NCI-H460 (cell line): ENCODE measurements at places on chromosomes 1 and 21.
A peak's percentile ranks its signal among the peaks of the same experiment; 100 is the strongest.

DNA sequence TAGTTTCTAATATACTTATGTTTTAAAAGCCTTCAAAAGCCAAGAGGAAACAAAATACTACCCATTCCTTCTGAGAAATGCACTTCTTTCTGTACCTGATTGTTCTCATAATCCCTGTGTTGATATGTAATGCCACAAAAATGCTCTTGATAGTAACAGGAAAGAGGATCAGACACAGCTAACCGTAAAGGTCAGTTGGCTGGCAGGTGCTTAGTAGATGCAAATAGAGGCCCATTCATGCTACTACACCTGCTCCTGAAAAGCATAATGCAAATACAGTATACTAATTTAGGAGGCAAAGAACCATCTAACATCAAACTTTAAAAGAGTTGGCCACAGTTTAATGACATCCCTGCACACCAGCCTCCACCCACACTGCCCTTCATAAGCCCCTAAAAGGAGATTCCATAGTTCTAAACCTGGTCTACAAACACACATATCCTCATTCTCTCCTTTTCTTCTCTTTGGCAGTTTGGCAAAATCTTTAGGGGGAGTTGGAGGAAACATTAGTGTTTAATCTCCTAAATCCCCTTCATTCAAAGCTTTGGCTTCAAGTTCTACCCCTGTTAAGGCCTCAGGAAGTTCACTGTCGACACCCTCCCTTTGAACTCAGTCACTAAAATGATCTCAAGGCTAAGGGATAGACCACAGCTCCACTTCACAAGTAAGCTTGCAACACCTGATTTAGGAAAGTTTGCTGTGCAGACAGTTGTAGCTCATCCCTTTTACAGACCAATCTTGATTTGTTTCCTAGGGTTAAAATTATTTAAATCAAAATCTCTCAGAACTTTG is 2.9 kb upstream of the CD46 start:
- no peak for DNase-seq

GRCh38 chr21:29496337-29496736 is 197.6 kb downstream of the BACH1 start:
- DNase-seq, result no peak

GRCh38 chr1:105492921-105493320 is 1563.6 kb upstream of the PRMT6 start:
- DNase-seq, result no peak

GRCh38 chr1:10635085-10635896 is 160.5 kb downstream of the PEX14 start:
- no peak for DNase-seq

- no peak for DNase-seq
These were observed 9.8 kb downstream of the POMGNT1 start for GRCh38 chr1:46188295-46189030.

- no peak for DNase-seq
These were observed 36.0 kb downstream of the ALG6 start for GRCh38 chr1:63403386-63403785.

- DNase-seq, result no peak
These were observed 65.4 kb downstream of the JAK1 start for GRCh38 chr1:64900916-64901315.

DNA sequence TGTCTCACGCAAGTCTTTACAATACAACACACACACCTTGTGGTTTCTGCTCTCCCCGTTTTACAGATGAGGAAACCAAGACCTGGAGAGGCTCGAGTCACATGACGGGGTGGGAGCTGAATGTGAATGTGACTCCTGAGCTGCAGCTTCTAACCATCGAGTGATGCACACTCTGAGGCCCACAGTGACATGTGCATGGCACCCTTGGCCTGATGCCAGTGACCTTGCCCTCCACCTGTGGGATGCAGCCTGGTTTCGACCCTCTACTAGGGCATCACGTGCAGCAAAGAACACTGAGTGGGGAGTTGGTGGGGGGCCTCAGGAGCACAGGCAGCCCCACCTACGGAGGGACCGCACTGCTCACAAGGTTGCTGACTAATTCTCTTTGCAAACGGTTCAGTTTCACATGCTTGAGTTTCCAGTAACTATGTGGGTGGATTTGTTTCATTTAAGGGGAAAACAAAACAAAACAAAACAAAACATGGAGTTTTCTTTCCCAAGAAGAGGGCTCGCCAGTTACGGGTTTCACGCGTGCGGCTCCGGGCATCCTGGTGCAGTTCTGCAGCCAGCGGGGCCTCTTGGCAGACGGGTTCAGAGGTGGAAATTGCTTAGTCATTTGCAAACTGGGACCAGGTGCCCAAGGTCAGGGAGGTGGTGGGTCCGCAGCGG is 22.9 kb downstream of the SPSB1 start:
- DNase-seq, result no peak

GRCh38 chr1:182680408-182680807 is 4.0 kb downstream of the RGS8 start:
- DNase-seq, result no peak

- DNase-seq, result no peak
These were observed 1.9 kb upstream of the S100A3 start for GRCh38 chr1:153550827-153551500.

DNA sequence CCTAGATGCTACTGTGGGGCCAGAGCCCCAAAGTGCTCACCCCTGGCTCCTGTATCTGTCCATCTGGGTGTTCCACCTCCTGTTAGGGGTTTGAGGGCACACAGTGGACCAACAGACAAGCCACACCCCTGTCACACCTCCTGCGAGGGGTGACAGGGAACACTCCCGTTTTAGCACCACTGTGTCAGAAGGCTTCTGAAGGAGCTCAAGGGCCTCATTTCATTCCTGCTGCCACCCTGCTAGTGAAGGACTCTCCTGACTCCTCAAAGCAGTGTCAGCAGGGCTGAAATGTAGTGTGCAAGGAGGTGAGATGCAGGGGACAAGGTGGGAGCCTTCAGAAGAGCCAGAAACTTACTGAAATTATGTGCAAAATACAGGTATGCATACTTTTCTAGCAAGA is 174.6 kb downstream of the GPATCH2 start:
- DNase-seq, result no peak

GRCh38 chr1:16125088-16125470 is 30.8 kb downstream of the EPHA2 start:
- DNase-seq, result no peak

DNA sequence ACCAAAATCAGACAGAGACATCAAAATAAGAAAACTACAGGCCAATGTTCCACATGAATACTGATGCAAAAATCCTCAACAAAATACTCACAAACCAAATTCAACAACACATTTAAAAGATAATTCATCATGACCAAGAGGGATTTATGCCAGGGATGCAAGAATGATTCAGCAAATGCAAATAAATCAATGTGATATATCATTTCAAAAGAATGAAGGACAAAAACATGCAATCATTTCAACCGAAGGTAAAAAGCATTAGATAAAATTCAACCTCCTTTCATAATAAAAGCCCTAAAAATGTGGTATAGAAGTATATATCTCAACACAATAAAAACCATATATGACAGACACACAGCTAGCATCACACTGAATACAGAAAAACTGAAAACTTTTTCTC is 81.5 kb upstream of the LYPLAL1 start:
- peak; percentile 83 for DNase-seq

DNA sequence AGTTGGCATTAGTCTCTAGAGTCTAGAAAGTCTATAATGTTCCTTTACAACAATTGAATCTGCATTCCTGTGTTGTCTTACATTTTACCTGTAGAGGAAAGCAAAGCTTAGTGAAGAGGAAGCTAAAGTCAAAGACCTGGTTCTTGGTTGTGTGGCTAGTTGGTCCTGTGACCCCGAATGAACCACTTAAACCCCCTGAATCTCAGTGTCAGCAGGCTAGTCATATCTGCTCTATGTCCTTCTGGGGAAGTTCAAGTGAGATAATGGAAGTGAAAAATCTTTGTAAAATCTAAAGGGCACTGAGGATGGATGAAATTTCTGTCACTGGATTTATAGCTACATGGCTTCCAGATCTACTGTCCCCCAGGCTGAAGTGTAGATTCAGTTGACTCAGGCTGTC is 24.0 kb upstream of the AIM2 start:
- no peak for DNase-seq

GRCh38 chr1:13618483-13618882 is 34.9 kb downstream of the PDPN start:
- DNase-seq, result no peak

GRCh38 chr1:2406451-2407041 is 5.8 kb downstream of the PEX10 start:
- DNase-seq, result no peak

DNA sequence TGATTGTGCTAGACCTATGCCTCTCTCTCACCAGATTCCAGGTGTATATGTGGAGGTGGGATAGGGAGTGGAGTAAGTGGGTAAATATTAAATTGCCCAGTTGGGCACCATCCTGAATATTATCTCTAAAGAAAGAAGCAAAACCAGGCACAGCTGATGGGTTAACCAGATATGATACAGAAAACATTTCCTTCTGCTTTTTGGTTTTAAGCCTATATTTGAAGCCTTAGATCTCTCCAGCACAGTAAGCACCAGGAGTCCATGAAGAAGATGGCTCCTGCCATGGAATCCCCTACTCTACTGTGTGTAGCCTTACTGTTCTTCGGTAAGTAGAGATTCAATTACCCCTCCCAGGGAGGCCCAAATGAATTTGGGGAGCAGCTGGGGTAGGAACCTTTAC is at the start of gene FCER1A:
FCER1A (plus strand) TSS at position 242 of the 400 bp plus-strand sequence; CDS start at position 271, 29 bp downstream.
- DNase-seq, result no peak

- DNase-seq, result no peak
These were observed 199.7 kb downstream of the CAMTA1 start for GRCh38 chr1:6984986-6985385.

DNA sequence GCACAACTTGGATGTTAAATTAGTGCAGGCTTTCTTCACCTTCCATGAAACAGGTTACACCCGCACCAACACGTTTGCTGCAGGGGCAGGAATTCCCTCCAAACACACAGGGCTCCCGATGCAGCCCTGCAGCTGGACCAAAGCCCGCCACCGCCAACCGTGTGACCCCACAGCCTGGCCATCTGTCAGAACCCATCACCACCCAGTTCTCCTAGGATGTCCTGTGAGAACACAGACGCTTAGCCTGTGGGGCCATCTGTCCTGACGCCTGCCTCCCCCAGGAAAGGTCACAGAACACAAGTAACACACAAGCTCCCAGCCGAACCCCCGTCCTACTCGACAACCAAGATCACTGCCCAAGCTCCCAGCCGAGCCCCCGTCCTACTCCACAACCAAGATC is 108.1 kb downstream of the NPHP4 start:
- DNase-seq, result no peak

- no peak for DNase-seq
These were observed 18.8 kb downstream of the MAP7D1 start for GRCh38 chr1:36174713-36175112.

DNA sequence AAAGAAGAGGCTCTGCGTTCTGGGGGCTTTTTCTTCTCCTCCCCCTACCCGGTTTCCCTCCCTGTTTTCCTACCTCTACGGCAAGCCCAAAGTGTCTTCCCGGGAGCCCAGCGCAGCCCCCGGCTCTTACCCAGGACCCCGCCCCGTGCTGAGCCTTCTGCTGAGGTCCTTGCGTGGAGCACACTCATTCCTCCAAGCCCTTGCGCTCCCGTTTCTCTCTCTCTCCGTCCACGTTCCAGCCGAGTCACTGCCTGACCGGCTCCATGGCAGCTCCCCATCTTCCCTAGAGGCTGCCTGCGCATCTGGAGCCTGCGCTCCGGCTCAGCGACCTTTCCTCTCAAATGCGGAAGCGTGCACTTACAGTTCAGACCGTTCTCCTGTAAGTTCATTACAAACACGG is 24.9 kb upstream of the PDXK start:
- no peak for DNase-seq

DNA sequence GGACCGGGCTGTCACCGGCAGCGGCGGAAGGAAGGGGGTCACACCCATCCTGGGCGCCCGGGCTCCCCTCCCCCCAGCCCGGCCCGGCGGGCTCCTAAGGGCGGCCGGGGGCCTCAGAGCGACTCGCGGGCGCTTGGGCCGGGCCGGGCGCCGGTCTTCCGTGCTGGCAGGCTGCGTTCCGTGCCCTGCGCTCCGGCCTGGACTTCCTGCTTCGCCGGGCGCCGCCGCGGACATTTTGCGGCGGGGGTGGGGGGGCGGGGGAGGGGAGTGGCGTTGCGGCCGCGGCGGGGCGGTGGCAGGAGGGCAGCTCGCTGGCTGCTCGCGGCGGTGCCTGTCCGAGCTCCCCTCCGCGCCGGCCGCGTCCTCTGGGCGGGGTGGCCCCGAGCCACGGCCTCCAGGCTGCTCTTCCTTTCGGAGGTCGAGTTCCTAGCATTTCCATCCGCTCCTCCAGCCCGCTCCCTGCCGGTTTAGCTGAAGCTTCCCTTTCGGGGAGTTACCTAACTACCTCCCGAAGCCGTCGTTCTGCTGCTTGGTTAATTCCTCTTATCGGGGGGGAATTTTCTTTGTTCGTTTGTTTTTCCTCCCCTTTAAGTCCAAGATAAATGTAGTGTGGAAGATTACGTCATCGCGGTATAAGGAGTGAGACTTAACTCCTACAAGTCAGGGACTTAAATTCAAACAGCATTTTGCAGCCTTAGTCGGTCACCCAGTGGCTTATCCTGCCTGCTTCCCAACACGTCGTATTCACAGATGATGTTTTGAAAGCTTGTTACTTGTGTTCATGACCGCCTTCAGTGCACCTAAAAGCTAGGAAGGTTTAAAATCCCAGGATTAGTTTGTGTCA is 730 bp downstream of the CDC42 start:
- DNase-seq, result peak; percentile 15

GRCh38 chr1:239483391-239483790 is 97.0 kb downstream of the CHRM3 start:
- DNase-seq, result no peak

DNA sequence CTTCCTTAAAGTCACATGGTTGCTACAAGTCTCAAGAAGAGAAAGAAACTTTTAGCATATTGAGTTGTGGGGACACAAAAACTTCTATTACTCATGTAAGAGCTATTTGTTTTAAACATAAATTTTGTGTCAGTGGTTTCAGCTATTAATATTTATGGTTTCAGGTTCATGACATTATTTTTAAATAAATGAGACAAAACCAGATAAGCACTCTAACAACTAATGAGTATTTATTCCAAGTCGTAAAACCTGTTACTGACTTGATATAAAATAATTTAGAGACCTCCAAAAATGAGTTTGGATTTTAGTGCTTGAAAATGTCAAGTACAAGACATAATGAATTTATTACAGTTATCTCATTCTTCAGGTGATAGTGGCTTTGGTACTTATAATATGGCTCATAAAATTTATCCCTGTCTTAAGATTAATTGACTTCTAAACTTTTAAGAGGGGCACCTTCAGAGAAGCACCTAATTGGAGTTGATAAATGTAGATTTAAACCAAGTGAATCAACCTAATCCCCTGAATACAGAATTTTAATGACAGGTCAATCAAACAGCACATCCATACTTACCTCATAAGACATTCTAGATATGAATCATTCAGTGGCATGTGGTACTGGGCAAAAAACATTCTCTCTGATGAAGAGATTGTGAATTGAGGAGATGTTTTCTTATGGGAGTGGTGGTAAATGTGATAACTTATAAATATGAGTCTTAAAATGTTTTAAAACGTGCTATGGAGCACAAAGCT is 167.7 kb upstream of the PTGFR start:
- DNase-seq, result no peak

- no peak for DNase-seq
These were observed 23.6 kb upstream of the PIGC start for GRCh38 chr1:172467446-172467845.
